ENCODE measurements at places on chromosomes 13 and 19.

DNA sequence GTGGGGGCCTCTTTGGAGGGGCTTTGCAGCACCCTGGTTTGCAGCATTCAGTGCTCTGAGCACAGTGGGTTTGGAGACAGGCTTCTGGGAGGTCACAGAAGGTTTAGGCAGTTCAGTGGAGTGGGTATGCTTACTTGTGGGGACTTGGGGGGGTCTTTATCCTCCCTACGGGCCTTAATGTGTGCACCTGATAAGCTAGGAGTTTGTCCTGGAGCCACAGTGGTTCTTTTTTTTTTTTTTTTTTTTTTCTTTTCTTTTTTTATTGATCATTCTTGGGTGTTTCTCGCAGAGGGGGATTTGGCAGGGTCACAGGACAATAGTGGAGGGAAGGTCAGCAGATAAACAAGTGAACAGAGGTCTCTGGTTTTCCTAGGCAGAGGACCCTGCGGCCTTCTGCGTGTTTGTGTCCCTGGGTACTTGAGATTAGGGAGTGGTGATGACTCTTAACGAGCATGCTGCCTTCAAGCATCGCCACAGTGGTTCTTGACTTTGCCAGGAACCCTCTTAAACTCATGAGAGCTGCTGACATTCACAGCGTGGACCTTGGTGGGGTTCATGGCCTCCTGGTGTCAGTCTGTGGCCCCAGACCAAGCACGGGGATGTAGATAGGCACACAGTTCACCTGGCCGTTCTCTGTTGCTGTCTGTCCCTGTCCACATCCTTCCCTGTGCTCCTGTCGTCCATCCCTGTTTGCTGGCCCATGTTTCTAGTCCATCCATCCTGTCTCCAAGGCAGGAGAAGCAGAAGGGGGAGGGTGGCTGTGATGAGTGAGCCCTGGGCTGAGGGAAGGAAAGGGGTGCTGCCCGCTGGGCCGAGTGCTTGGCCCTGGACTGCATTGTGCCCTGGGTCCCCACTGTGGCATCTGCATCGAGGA, 2.7 kb downstream of the EGLN2 start:
- H3K4me3 ChIP-seq: peak overlapping the region; percentile 99
- no peaks in the 10 kb centered on the region for H3K27me3 ChIP-seq
- peak overlapping the region; percentile 98 for H3K27ac ChIP-seq

DNA sequence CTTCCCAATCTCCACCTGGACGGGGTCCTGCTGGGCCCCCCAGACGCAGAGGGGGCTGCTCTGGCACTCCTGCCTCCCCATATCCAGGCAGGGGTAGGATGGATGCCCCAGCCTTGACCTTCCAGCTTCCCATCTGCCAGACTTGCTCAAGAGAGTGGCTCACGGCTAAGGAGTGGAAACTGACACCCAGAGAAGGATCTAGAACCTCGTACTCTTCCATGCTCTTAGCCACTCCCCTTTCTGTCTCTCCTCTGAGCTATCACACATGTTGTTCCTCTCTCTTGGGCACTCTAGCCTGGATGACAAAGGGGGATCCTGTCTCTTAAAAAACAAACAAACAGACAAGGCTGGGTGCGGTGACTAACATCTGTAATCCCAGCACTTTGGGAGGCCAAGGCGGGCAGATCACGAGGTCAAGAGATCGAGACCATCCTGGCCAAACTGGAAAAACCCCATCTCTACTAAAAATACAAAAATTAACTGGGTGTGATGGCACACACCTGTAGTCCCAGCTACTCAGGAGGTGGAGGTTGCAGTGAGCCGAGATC, 12.2 kb upstream of the FUT5 start:
- no peak overlapping the region for H3K27ac ChIP-seq
- H3K27me3 ChIP-seq: no peaks in the 10 kb centered on the region
- H3K4me3 ChIP-seq: no peak overlapping the region
- H3K36me3 ChIP-seq: no peaks in the 10 kb centered on the region
- no peak for DNase-seq
- H3K4me1 ChIP-seq: no peaks in the 10 kb centered on the region

GRCh38 chr13:101530293-101530692, 77.8 kb downstream of the ITGBL1 start:
- H3K4me1 ChIP-seq: peaks cover 4% of the 10 kb centered on the region
- H3K36me3 ChIP-seq: no peaks in the 10 kb centered on the region
- H3K4me3 ChIP-seq: no peak overlapping the region
- no peak for DNase-seq
- no peaks in the 10 kb centered on the region for H3K27me3 ChIP-seq

- H3K36me3 ChIP-seq: no peaks in the 10 kb centered on the region
- no peak overlapping the region for H3K27ac ChIP-seq
- peak overlapping the region; percentile 25 for H3K4me3 ChIP-seq
- H3K4me1 ChIP-seq: peaks cover 5% of the 10 kb centered on the region
- H3K27me3 ChIP-seq: no peaks in the 10 kb centered on the region
- no peak for DNase-seq
Measured at GRCh38 chr19:38734426-38735256, 9.6 kb downstream of the CAPN12 start.

Measured in tibial nerve (tissue), 4 donors.